Neural crest cell (in vitro differentiated cells): ENCODE measurements at places on chromosomes 3 and 15. TPM values are rescaled to one million over a fixed set of nuclear protein-coding genes. Genes with fewer than 3 reads are reported as not detected.

The AQP9 gene
- not detected in 2 replicates for total RNA-seq

The APOD gene
- 1.1 and 1.7 TPM in 2 replicates for total RNA-seq

GRCh38 chr3:58659051-58659675 lies 7.4 kb downstream of the FAM3D start:
- no peak overlapping the region for H3K4me3 ChIP-seq
- no peak overlapping the region for H3K27ac ChIP-seq
- peaks cover 5% of the 10 kb centered on the region for H3K27me3 ChIP-seq
- no peak for DNase-seq

DNA sequence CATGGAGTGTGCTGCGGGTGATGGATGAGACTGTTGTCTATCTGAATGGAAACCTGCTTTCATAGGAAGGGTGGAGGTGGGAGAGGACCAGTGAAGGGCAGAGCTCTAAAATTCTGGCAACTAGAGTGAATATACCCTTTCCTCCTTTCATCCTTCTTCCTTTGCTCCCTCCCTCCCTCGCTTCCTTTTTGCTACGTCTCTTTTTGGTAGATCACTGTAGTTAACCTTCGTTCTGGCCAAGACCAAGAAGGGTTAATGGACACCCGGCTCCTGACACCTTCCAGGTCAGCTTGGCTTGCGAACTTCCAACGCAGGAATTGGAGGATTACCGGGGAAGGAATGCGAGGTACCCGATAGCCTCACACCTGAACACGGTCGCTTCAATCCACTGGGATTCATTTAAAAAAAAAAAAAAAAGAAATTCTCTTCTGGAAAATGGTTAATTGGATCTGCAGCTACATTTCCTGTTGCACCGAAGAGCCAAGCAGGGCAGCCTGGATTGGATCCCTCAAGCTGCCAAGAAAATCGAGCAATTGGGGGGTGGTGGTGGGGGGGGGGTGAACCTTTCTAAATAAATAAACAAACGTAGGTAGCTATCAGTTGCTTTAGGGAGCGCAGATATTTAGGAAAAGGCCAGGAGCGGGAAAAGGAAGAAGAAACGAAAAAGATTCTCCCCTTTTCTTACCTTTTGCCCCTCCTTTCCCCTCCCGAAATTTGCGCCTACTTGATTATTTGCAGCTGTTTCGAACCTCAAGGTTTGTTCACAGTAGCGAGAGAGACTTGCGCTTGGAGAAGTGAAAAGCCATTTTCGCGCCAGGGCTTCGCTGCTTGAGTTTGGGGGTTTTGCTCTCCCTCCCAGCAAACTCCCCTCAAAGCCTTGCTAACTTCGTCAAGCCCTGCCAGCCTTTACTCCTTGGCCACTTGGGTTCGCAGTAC lies 9.5 kb upstream of the NR2F2 start:
- H3K36me3 ChIP-seq, result no peaks in the 10 kb centered on the region
- H3K27ac ChIP-seq, result peak overlapping the region; percentile 93
- peaks cover 86% of the 10 kb centered on the region for H3K4me1 ChIP-seq
- peaks cover 24% of the 10 kb centered on the region for H3K27me3 ChIP-seq
- peak overlapping the region; percentile 85 for H3K4me3 ChIP-seq

DNA sequence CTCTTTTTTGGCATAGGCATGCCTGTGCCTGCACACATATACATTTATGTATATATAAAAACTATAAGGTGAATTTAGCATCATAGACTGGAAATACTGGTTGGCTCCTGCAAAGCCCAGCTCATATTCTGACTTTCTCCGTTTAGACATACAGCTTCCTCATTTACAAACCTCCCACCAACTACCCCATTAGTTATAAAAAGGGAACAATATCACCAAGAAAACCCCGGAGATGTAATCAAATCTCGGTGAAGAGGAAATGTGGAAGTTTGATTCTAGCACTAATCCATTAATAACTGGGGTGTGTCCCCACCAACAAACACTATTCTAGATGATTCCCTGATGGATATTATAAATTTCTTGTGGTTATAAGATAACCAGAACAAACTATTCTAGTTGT lies 517.7 kb upstream of the TBL1XR1 start:
- peaks cover 3% of the 10 kb centered on the region for H3K4me1 ChIP-seq
- no peak overlapping the region for H3K27ac ChIP-seq
- H3K27me3 ChIP-seq, result no peaks in the 10 kb centered on the region

- H3K4me3 ChIP-seq, result no peak overlapping the region
- peaks cover 8% of the 10 kb centered on the region for H3K4me1 ChIP-seq
- DNase-seq, result no peak
- no peak overlapping the region for H3K27ac ChIP-seq
- H3K27me3 ChIP-seq, result no peaks in the 10 kb centered on the region
Measured at GRCh38 chr3:171189394-171190080, 163.0 kb upstream of the SLC2A2 start.

- H3K4me3 ChIP-seq, result no peak overlapping the region
- no peak overlapping the region for H3K27ac ChIP-seq
- no peaks in the 10 kb centered on the region for H3K27me3 ChIP-seq
- peaks cover 2% of the 10 kb centered on the region for H3K36me3 ChIP-seq
- DNase-seq, result no peak
- peaks cover 30% of the 10 kb centered on the region for H3K4me1 ChIP-seq
Measured at GRCh38 chr3:71689291-71689690, 35.9 kb downstream of the EIF4E3 start.

The SCAPER gene
- total RNA-seq, result 15.3 and 18.4 TPM in 2 replicates

- DNase-seq, result no peak
- H3K4me3 ChIP-seq, result no peak overlapping the region
- H3K27ac ChIP-seq, result no peak overlapping the region
- H3K27me3 ChIP-seq, result no peaks in the 10 kb centered on the region
- H3K36me3 ChIP-seq, result peaks cover 2% of the 10 kb centered on the region
Measured at GRCh38 chr3:17936736-17937480, 194.5 kb upstream of the TBC1D5 start.

- H3K4me3 ChIP-seq, result no peak overlapping the region
- H3K27ac ChIP-seq, result no peak overlapping the region
- H3K36me3 ChIP-seq, result no peaks in the 10 kb centered on the region
- H3K4me1 ChIP-seq, result no peaks in the 10 kb centered on the region
- no peaks in the 10 kb centered on the region for H3K27me3 ChIP-seq
Measured at GRCh38 chr3:3664935-3665334, 134.3 kb upstream of the LRRN1 start.

The FMN1 gene
- total RNA-seq, result 0.09 and 0.70 TPM in 2 replicates

DNA sequence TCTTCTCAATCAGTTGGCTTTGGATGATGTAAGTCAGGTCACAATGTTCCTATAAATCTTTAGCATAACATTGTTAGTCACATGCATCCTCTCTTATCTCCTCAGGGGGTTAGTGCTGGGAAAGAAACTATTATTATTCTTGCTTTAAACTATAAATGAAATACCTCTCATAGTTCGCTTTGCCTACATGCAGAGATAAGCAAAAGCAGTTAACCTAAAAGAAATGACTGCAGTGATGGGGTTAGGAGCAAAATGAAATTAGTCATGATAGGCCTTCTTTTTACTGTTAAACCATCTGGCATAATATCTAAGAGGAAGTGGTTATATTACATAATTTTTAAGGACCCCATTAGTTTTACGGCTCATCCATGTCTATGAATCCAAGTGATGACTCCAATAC lies 91.7 kb upstream of the IGSF10 start:
- H3K27ac ChIP-seq, result no peak overlapping the region
- no peaks in the 10 kb centered on the region for H3K4me1 ChIP-seq
- DNase-seq, result no peak
- H3K4me3 ChIP-seq, result no peak overlapping the region
- H3K27me3 ChIP-seq, result no peaks in the 10 kb centered on the region

DNA sequence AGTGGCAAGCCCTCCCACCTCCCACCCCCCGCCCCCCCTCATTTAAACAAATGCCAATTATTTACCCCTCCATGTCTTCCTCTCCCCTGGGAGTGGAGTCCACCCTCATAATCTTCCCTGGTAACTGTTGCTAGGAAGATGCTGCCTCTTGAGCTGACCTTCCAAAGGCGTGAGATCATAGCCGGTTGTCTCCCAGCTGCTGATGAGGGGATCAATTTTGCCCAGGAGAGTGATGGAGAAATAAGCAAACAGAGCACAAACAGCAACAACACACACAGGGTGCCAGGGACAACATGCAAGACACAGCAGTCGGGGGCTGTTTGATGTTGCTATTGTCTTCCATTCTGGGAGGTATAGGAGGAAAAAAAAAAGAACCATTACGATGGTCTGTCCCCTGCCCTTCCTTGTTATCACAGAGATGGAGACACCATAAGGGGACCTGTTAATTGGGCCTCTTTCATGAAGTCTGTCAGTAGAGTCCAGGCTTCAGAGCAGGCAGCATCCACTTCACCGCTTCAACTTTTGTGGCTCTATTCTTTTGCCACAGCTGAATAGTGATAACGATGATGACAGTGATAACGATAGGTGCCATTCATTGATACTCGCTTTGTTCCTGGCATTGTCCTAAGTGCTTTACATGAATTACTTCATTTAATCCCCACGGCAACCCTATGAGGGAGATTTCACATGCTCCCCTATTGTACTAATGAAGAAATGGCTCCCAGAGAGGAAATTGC lies 76.9 kb upstream of the RGMA start:
- peaks cover 28% of the 10 kb centered on the region for H3K4me1 ChIP-seq
- no peak for DNase-seq
- no peak overlapping the region for H3K4me3 ChIP-seq
- H3K27me3 ChIP-seq, result no peaks in the 10 kb centered on the region

GRCh38 chr3:25725810-25726209 lies 57.4 kb downstream of the NGLY1 start:
- no peaks in the 10 kb centered on the region for H3K27me3 ChIP-seq
- no peaks in the 10 kb centered on the region for H3K4me1 ChIP-seq
- H3K4me3 ChIP-seq, result no peak overlapping the region
- DNase-seq, result no peak

The AMOTL2 gene
- total RNA-seq, result 55.6 and 59.5 TPM in 2 replicates

DNA sequence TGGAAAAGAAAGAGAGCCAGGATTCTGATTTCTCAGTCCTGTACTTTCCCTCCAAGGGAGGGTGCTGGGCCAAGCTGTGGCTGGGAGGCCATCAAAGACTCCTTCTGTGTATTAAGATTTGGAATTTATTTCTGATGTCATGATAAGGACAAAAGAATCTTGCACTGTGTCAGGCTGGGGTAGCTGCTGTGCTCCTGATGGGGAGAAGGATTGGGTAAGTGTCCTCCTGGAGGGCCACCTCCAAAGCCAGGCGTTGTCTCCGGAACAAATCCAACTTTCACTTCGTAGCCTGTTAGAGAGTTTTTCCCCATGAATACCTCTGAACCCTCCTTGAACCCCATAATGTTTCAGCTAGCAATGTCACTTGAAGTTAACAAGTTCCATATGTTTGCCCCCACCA lies 29.9 kb downstream of the CLDN11 start:
- no peak overlapping the region for H3K4me3 ChIP-seq
- no peak for DNase-seq
- H3K27me3 ChIP-seq, result no peaks in the 10 kb centered on the region
- no peak overlapping the region for H3K27ac ChIP-seq
- H3K4me1 ChIP-seq, result peaks cover 13% of the 10 kb centered on the region
- no peaks in the 10 kb centered on the region for H3K36me3 ChIP-seq

The RPL15 gene
- total RNA-seq, result 2,019 and 2,075 TPM in 2 replicates

The STRIT1 gene
- total RNA-seq, result not detected in 2 replicates

DNA sequence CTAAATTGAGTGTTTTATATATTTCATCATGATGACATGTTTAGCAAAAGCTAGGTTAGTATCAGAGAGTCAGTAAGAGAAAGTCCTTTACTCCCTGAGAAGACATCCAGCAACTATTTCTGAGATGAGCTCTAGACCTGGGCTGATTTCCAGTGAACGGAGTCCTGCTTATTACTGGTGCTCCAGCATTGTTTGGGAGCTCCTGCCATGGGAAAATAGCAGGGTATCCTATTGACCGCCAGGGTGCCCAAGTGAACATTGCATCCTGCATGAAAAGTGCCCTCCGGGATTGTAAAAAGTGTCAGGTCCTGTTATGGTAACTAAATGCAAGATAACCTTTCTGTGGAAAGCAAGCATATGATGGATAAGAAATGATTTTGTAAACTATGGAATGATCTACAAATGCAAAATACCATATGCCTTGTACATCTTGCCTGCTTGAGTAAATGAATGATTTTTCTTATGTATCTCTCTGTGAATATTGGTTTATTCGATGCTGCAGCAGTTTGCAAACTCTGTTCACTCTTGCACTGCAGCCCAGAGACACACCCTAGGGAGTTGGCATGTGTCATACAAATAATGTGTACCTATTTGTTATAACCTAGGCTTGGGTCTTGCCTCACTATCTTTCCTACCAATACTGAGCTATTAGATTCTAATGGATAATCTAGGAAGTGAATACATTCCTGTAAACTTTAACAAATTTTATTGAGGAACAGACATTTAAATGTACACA lies 96.7 kb downstream of the IL5RA start:
- no peaks in the 10 kb centered on the region for H3K36me3 ChIP-seq
- no peak for DNase-seq
- peaks cover 9% of the 10 kb centered on the region for H3K4me1 ChIP-seq
- peaks cover 24% of the 10 kb centered on the region for H3K27me3 ChIP-seq

DNA sequence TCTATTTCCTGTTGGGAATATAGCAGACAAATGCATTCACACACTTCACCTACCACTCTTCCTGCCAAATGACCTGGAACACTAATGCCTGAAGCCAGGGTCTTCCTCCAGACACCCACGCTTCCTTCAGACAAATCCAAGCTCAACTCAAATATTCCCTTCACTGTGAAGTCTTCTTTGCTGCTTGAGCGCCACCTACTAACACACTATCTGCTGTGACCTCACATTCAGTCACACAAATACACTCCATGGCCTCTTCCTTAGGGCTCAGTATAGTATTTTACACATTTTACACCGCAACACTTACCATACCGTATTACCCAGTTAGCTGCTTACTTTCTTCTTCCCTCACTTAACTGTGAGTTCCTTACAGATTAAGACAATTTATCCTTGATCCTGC lies 149.4 kb downstream of the SHOX2 start:
- no peaks in the 10 kb centered on the region for H3K36me3 ChIP-seq
- no peak overlapping the region for H3K4me3 ChIP-seq
- H3K27ac ChIP-seq, result no peak overlapping the region
- peaks cover 12% of the 10 kb centered on the region for H3K4me1 ChIP-seq
- DNase-seq, result no peak
- peaks cover 12% of the 10 kb centered on the region for H3K27me3 ChIP-seq

- peaks cover 20% of the 10 kb centered on the region for H3K4me1 ChIP-seq
- H3K36me3 ChIP-seq, result peaks cover 9% of the 10 kb centered on the region
- H3K27ac ChIP-seq, result no peak overlapping the region
Measured at GRCh38 chr3:27452368-27453090, 31.7 kb downstream of the SLC4A7 start.

GRCh38 chr3:34863485-34863884 lies 775.8 kb upstream of the ARPP21 start:
- H3K27ac ChIP-seq, result no peak overlapping the region
- DNase-seq, result no peak
- H3K4me3 ChIP-seq, result no peak overlapping the region
- H3K27me3 ChIP-seq, result no peaks in the 10 kb centered on the region
- H3K36me3 ChIP-seq, result no peaks in the 10 kb centered on the region
- H3K4me1 ChIP-seq, result peaks cover 9% of the 10 kb centered on the region
